ENCODE measurements at places on chromosomes 3 and 15.

DNA sequence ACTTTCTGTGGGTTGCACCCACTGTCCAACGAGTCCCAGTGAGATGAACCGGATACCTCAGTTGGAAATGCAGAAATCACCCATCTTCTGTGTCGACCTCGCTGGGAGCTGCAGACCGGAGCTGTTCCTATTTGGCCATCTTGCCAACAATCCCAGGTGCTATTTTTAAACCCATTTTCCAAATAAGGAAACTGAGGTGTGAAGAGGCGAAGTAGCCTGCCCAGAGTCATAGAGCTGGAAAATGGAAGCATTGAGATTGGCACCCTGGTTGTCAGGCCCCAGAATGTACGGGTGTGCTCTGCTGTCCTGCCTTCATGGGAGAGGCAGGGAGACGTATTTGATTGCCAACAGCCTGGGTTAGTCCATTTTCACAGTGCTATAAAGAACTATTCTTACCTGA, 39.6 kb downstream of the TMEM266 start:
- DNase-seq, result no peak

DNA sequence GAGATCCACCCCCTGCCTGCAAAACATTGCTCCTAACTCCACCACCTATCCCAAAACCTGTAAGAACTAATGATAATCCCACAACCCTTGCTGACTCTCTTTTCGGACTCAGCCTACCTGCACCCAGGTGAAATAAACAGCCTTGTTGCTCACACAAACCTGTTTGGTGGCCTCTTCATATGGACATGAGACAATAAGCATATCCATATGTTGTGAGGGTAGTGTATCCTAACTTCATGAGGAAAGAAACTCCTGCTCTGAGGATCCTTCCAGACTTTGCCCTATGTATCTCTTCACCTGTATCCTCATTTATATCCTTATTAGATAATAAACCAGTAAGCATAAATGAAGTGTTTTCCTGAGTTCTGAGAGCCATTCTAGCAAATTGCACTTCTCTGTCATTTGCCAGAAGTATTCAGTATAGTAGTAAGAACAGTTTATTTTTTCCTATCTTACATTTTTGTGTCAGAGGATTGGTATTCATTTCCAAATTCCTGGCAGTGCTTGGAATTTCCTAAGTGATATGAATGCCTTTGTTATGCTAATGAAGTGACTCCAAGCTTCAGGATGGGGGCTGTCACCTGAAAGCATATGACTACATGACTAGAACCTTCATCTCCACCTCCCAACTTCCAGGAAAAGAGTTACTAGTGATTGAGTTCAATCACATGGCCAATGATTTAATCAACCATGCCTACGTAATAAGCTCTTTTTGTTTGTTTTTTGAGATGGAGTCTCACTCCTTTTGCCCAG, 30.2 kb downstream of the TTBK2 start:
- DNase-seq, result peak; percentile 88

DNA sequence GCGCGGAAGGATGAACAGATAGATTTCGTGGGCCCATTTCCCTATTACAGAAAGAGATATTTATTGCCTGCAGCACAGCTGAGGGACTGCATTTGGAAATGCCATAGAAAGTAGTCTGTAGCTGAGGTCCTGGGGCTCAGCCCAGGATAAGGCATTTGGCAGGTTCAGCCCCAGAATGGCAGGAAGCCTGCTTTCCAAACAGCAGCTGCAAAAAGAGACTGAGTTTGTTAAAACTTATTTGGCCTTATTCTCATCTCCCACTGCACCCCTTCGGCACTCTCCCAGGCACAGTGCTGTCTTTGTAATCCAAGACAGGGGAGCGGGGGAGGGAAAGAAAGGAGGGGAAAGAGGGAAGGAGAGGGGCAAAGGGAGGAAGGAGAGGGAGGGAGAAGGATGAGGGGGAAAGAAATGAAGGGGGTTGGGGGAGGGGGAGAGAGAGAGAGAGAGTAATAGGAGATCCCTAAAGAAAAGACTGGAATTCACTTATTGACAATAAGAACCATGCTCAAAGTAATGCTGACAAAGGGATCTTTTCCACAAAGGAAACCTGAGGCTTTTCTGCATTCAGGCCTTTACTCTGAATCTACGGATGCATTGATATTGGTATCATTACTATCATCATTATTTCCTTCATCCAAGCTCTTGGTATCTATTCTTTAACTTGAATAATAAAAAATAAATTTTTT, 94.0 kb upstream of the LRRN1 start:
- DNase-seq, result no peak

- no peak for DNase-seq
These were observed 31.9 kb upstream of the BFSP2 start for GRCh38 chr3:133367956-133368355.

GRCh38 chr3:78048698-78049097, 1008.8 kb downstream of the ROBO2 start:
- no peak for DNase-seq

GRCh38 chr3:186458306-186459107, 85.7 kb downstream of the CRYGS start:
- no peak for DNase-seq

DNA sequence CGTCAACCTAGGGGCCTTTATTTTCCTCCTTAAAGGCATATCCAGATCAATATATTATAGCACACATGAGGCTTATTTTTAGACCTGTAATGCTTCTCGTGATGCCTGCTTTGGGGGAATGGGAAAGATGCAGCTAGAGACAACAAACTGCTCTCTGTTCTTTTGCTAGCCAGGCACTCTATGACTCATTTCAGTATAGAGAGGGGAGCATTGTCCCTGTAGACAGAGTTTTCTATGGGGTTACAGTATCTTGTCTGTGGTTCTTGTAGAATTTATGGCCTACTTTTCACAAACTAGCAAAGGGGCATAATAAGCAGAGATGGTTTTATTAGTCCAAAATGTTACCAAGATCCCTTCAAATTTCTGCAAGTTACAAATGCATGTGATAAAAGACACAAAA, 305.6 kb downstream of the LSAMP start:
- no peak for DNase-seq

DNA sequence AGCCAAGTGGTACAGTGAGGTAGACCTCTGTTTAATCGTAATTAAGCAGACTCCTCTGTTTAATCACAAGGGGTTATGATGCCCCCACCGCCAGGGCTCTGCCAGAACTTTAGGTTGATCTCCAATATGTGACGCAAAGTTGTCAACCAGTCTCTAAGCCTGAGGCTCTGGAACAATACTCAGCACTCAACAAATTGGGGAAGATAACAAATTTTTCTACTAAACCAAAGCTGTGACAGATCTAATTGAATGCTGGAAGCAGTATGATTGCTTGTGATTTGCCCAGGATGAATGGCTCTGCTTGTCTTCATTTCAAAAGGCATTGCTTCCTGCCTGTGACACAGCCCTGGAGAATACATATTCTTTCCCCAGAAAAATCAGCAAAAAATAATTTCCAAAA, 57.1 kb downstream of the SNTN start:
- no peak for DNase-seq

All from cardiac fibroblast (primary cell).